Stimulated activated CD8-positive, alpha-beta memory T cell treated with anti-CD3 and anti-CD28 coated beads, Interleukin-4, amount 100 ng/mL, for 4 hours (primary cell): ENCODE measurements at places on chromosomes 13 and 19.
A peak's percentile ranks its signal among the peaks of the same experiment; 100 is the strongest.

DNA sequence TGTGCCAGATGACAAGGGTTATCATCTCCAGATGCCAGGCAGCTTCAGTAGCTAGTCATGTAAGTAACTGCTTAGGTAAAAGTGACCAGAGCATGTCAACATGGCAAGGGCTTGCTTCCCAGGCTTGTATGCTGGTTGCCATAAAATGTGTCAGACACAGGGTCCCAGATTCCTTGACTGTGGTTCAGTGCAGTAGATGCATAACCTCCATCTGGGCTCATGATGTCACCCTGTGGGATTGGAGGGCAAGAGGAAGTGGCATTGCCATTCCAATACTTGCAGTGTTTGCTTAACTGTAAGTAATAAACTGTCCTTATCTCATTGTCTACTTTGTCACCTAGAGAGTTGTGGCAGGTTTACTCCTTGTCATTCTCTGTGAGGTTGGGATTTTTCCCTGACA is 226.8 kb downstream of the PCDH17 start:
- DNase-seq: no peak

- no peak for DNase-seq
Measured at GRCh38 chr13:51047434-51048165, 63.5 kb downstream of the C13orf42 start.

DNA sequence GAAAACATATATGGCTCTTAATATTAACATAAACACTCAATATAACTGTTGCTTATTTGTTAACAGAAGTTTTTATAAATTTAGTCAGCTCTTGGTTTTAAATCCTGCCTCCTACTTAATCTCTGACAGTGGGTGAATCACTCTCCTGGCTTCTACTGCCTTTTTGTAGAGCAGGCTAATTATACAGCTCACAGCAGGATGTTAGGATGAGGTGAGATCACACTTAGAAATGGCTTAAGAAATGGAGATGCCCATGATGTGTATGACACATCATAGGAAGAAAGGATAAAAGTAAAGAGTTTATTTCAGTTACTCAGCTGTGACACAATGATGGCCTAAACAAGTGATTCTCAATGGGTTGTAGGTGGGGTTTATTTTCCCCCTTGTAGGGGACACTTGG is 345.6 kb downstream of the SPRY2 start:
- no peak for DNase-seq

DNA sequence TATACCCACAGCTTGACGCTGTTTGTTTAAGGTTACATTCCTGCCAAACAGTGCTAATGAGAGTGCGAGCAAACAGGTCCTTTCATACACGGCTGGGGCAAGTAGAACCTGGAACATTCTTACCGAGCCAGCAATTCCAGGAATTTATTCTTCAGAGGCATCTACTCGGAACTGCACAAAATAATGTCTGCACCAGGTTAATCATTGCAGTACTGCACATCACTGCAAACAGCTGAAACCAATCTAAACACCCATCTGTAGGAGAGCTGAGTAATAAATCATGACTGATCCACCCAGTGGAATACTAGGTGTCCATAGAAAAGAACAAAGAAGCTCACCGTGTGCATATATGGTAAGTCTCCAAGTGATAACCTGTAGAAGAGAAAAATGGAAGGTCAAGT is 1.2 kb upstream of the ZNF579 start:
- DNase-seq: no peak

DNA sequence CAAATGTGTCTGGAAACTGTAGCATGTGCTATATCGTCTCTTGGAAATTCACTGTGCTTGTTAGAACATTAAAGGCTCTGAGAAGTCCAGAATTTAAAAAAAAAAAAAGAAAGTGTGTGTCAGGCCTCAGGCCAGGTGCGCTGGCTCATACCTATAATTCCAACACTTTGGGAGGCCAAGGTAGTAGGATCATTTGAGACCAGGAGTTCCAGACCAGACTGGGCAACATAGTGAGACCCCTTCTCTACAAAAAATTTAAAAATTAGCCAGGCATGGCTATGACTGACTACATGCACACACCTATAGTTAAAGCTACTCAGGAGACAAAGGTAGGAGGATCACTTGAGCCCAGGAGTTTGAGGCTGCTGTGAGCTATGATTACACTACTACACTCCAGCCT is 4.9 kb downstream of the HNRNPUL1 start:
- DNase-seq: no peak

GRCh38 chr19:50005428-50005827 is 19.7 kb downstream of the VRK3 start:
- no peak for DNase-seq

DNA sequence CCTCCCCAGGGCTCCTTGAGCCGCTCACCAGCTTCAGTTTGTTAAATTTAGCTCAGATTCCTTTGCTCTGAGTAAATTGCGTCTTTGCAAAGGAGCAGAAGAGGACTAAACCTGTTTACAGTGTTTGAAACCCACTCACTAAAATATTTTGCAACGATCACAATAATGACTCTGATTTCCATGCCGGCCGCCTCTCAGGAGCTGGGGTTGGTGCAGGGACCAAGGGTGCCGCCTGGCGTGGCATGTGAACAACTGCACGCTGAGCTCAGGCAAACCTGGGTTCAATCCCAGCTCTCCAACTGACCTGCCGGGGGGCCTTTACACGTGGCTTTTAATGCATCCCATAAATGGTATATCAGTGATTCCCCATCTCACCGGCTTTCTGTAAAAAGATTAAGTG is 68.7 kb upstream of the CACNA1A start:
- no peak for DNase-seq

GRCh38 chr19:19550972-19551852 is 13.1 kb downstream of the CILP2 start:
- no peak for DNase-seq

DNA sequence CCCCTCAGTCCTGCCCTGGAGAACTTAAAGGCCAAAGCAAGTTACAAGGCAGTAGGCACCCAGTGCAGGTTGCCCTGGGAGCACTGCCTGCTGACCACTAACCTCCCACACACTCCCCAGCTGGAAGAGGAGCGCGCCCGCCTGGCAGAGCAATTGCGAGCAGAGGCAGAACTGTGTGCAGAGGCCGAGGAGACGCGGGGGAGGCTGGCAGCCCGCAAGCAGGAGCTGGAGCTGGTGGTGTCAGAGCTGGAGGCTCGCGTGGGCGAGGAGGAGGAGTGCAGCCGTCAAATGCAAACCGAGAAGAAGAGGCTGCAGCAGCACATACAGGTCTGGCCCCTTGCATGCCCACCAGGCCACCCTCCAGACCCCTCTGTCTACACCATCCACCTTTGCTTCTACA is 61.1 kb downstream of the KCNC3 start:
- no peak for DNase-seq

DNA sequence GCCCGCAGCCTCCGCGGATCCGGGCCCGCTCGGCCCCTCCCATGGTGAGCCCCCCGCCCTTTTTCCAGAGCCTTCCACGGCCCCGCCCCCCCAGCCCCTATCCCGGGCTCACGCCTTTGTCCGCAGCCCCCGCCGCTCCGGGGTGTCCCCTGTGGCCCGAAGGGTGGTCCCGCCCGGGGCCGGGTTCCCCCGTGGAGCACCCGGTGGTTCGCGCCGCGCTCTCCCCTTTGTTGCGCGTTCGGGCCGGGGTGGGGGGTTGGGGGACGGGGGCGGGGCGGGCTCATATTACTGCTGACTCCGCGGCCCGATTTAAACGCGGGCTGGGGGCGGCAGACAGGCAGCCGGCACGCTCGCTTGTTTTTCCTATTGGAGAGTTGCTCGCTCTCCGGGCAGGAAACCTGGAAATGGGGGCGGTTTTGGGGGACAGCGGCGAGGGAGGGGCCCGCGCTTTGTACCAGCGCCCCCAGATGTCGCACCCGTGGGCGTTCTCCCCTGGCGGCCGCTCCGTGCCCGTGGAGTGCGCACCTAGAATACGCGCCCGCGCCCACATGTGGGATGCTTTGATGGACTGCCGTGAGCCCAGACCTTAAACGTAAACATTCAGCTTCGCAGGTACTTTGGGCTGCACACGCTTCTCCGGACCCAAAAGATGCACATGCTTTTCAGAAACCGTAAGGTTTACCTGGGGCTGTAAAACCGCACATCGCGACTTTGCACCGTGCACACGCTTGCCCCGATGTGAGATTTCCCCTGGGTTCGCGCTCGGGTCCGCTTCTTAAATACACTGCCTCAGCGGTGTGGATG is 699 bp downstream of the PTOV1 start:
- no peak for DNase-seq

GRCh38 chr19:51407511-51408131 is 9.8 kb downstream of the SIGLEC10 start:
- DNase-seq: no peak

- no peak for DNase-seq
Measured at GRCh38 chr13:102580552-102581169, 16.1 kb upstream of the TPP2 start.

GRCh38 chr19:56617531-56617930 is 22.4 kb downstream of the ZNF71 start:
- no peak for DNase-seq

DNA sequence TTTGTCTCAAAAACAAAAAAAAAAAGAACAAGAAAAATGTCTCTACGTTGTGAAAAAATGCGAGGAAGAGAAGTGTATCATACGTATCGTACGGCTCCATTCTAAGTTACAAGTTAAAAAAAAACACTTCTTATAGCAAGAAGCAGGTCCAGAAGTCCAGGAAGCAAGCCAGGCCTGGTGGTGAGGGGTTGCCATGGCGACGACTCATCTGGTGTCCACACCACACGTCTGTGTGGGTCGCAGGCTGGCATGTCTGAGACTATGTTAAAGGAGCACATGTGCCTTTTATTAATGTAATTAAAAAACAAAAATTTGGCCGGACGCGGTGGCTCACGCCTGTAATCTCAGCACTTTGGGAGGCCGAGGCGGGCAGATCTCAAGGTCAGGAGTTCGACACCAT is 5.9 kb downstream of the MED16 start:
- DNase-seq: no peak

DNA sequence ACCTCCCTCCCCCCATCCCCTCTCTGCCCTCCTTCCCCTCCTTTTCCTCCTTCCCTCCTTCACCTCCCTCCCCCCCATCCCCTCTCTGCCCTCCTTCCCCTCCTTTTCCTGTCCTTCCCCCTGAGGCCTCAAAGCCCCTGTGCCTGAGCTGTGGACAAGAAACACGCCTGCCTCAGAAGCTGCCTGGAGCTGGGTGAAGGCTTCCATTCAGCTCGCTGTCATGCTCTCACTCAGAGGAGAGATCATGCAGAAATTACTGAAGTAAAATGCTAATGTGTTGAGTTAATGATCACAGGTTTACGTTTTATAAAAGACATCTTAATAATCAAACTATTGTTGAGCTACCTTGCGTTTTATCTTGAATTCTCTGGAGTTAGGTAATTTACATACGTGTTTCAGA is 114.5 kb downstream of the ATP11A start:
- no peak for DNase-seq

DNA sequence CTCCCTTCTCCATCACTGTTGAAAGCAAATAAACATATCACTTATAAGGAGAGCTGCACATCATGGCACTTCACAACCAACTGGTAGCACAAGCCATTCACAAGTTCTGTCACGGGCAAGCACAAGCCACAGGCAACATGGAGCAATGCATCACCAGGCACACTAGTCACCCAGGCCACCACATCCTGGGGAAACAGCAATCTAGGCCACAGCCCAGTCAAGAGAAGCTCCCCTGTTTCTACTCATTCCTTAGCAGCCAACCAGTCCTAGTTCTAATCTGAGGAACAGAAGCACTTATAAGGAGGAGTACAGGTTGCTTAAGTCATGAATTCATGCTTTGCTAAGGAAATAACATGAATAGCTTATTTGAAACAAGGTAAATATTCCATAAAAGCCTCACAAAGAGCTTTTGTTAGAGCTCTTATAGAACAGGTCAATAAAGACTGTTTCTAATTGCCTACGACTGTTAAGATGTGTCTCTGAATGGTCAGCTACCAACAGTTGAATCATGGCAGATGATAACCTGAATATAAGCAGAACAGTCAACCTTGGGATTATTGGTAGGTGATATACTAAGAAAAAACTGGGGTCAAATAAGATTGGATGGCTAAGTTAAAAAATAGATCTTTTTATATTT is 169.0 kb downstream of the TBC1D4 start:
- DNase-seq: no peak

DNA sequence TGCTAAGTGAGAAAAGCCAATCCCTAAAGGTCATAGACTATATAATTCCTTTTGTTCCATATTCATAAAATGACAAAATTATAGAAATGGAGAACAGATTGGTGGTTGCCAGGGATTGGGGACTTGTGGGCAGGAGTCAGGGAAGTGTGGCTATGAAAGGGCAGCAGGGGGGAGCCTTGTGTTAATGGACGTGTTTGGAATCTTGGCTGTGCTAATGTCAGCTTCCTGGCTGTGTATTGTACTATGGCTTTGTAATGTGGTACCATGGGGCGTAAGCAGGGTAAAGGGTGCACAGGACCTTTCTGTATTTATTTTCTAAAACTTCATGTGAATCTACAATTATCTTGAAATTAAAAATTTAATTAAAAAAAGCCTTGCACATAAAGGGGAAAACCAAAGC is 248.5 kb downstream of the UQCRFS1 start:
- DNase-seq: no peak

DNA sequence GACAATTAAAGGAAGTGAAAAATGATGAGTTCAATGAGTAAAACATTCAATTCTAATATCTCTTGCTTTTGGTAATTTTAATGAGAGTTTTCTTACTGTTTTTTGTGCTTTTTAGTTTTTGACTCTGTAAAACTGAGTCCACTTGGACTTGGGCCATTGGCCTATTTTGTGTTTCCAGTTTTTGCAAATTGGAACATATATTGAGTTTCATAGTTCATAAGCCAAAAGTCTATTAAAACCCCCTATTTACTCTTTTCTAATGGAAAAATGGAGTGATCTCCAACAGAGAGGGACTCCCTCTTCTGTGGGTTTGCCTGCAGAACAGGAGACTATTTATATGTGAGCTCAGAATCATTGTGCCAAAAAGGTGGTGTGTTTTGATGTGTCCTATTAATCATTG is 219.7 kb upstream of the SPRY2 start:
- DNase-seq: no peak

- peak; percentile 26 for DNase-seq
Measured at GRCh38 chr19:47272448-47273312, 2.0 kb upstream of the INAFM1 start.

DNA sequence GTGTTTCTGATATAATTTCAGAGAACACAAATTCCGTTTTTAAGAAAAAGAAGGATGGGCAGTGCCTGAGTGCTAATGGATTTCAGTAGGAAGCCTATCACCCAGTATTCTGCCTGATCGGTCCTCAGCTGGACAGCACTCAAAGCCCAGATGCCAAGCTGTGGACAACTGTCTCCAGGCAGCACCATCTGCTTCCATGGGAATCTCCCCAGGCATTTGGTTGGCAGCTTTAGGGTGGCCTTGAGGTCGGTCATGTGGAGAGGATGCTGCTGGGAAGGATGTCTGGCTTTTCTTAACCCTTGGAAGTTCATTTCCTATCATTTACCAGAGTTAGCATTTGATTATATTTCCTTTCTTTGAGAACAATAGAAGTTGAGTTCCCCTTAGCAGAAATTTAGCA is 311.7 kb downstream of the TBC1D4 start:
- DNase-seq: no peak

GRCh38 chr19:49888510-49888824 is 8.2 kb downstream of the IL4I1 start:
- DNase-seq: no peak

- no peak for DNase-seq
Measured at GRCh38 chr19:7873304-7874075, 700 bp downstream of the PRR36 start.
